Activated CD4-positive, alpha-beta T cell treated with anti-CD3 and anti-CD28 coated beads, Interleukin-2, amount 10 ng/mL, durations not matched to agents 24 days and 14 days (primary cell): ENCODE measurements at places on chromosomes 7 and 10.

- no peak for DNase-seq
Observed at GRCh38 chr7:36369171-36369570, 20.5 kb upstream of the ANLN start.

DNA sequence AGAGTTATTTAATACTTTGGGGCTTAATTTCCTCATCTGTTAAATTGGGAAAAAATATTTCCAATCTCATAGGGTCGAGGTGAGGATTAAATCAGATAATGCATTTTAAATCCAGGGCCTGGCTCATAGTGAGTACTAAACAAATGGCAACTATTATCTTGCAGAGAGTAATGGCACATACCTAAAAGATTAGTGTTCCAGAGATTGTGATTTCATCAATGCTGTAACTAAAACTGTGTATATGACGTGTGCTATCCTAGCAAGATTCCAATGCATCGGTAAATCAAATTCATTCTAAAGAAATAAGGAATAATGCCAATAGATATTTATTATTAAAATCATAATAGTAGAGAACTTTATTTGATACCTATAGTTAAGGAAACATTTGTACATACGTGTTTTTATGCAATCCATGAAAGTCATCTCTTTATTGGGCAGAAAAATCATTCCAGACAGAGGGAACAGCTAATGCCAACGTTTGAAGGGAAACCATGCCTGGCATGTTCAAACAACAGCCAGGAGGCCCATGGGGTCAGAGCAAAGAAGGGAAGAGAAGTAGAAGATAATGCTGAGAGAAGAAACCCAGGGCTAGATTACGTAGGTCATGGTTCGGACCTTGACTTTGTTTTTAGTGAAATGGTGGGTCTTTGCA is 174.8 kb upstream of the AGR3 start:
- DNase-seq = no peak

GRCh38 chr7:151786241-151786640 is 90.7 kb downstream of the PRKAG2 start:
- DNase-seq = no peak

GRCh38 chr7:36312064-36312914 is 77.4 kb upstream of the ANLN start:
- peak; percentile 67 for DNase-seq

- DNase-seq = no peak
Observed at GRCh38 chr7:53743697-53744402, 708.4 kb downstream of the POM121L12 start.

- no peak for DNase-seq
Observed at GRCh38 chr7:85916016-85916415, 727.7 kb upstream of the GRM3 start.

- no peak for DNase-seq
Observed at GRCh38 chr7:132275416-132276233, 300.6 kb downstream of the PLXNA4 start.

DNA sequence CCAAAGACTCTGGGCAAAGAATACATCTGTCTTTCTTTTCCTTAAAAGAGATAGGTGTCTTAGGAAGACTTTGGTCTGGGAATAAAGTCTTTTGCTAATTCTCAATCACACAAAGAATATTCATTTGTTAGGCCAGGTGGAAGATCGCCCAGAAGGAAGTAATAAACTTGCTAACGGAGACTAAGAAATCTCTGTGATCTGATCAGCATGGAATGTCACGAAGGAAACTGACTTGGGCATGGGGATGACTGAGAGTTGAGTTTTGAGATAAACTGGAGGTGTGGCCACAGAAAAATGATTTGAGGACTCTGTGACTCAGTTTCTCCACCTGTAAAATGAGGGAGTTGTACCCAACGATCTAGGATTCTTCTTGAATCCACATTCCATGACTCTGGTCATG is 161.1 kb upstream of the SVIL start:
- DNase-seq = no peak

- DNase-seq = no peak
Observed at GRCh38 chr10:44659320-44659719, 251.8 kb upstream of the TMEM72 start.

DNA sequence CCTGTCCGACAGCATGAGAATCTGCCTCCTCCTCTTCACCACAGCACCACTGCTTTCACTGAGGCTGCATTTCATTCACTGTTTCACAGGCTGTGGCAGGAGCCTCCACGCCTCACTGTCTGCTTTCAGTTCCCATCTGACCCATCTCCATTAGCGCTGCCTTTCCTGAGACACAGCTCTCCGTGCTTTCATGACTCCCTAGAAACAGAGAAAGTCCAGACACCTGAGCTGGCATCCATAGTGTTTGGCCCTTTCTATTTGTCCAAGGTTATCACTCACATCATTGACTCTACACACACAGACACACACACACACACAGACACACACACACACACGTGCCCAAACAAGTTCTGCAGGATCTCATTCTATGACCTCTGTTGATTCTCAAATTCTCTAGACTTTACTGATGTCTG is 5.2 kb downstream of the LGI1 start:
- DNase-seq = no peak

DNA sequence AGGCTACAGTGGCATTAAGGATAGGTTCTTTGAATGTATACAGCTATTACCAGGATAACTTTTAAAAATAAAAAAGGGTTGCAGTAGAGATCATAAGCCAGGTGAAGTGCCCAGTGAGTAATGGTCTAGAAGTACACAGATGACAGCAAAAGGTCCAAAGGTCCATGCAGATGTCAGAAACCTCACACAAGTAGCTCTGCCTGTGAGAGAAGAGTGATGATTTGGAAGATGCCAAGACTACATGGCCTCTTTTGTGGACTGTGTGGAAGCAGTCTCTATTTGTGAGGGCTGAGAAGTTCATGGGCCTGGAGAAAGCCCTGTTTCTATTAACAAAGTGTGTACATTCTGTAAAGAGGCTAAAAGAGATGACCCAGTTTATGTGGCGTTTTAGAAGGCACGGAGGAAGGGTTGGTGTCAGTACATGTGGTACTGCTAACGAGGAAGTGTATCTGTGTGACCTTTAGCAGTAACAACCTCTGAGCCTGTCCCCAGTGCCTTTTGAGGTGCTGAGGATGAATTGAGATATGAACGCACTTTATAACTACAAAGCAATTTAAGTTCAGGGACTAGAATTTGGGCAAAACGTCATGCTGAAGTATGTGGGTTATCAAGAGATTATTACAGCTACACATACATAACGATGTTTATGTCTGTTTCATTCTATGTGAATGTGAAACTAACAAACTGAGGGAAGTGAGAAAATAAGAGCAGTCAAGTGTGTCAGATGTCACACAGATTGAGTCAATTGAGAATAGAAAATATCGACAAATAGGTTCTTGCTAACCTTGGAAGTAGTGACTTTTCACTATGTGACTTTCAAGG is 7.6 kb downstream of the CYCS start:
- no peak for DNase-seq

DNA sequence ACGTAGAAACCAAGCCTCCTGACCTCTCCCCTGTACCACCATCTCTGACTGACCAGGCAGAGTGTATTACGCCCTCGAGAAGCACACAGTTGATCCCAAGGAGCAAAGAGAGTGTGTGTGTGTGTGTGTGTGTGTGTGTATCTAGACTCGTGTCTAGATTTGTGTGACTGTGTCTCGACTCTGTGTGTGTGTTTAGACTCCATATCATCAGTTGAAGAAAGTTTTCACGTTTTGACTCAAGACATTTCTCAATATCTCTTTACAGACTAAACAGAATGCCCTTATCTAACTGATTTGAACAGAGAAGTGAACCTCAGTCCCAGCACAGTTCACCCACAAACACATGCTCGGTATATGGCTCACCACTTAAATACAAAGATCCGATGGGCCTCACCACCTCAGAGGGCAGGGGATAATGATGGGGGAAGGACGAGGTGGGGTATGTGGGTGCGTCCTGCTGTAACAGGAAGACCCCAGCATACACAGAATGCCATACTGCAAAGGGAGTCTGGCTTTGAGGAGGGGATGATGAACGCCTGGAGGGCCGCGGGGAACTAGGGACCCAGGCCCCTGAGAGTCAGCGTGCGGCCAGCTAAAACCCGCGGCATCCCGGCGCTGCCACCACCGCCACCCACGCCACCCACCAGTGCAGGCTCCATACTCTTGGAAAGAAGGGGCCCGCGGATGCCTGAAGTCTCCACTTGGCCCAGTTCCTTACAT is 780 bp downstream of the ALDH18A1 start:
- no peak for DNase-seq

DNA sequence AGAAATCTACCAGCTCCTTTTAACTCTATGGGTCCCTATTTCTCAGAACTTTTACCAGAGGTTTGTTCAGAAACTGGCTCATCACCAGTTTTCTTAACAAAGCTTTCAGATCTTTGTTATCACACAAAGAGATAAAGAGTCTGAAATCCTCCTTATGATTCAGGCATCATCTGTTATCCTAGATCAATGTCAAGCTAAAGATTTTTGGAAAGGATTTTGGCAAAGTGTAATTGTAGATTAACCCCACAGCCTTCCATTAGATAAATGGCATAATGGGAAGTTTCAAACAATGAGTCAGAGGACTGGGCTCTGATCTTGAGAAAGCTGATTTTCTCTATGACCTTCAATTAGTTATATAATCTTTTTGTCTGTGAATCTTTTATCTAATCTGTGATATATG is 192.2 kb downstream of the NXPH1 start:
- DNase-seq = no peak

DNA sequence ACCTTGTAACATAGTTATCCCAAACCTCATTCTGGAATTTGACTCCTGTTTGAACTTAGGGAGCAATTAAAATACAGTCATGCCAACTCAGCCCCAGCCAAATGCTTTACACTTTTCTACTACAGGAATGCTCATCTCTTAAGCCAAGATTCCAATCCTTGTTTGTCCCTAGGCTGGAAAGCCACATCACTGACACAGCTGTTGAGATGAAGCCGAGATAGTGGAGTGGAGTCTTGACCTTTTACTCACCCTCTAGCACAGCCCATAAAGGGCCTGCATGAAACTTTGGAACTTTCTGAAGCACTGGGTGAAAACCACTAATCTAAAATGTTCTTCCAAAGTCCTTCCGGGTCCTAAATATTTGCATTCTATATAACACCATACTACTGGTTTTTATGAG is 247.3 kb downstream of the ETV1 start:
- DNase-seq = no peak

- no peak for DNase-seq
Observed at GRCh38 chr10:52216852-52217251, 97.2 kb upstream of the DKK1 start.

- peak; percentile 74 for DNase-seq
Observed at GRCh38 chr10:75019370-75019769, 92.1 kb upstream of the SAMD8 start.

DNA sequence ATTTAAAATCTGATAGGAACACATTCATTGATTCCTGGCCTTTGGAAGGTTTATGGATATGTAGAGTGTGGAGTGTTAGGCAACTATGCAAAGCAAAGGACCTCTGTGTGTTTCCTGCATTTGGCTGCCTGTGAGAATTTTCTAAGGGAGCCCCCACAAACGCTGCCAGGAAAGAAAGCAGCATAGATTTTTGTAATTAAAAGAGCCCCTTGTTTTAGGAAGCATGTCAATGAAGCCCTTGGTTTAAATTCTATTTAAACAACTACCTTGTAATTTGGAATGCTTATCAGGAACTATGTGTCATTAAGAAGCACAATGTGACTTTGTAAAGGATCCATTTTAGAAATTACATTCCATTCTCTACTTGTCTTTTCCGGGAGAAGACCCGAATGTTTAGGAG is 742.5 kb downstream of the NXPH1 start:
- DNase-seq = no peak

DNA sequence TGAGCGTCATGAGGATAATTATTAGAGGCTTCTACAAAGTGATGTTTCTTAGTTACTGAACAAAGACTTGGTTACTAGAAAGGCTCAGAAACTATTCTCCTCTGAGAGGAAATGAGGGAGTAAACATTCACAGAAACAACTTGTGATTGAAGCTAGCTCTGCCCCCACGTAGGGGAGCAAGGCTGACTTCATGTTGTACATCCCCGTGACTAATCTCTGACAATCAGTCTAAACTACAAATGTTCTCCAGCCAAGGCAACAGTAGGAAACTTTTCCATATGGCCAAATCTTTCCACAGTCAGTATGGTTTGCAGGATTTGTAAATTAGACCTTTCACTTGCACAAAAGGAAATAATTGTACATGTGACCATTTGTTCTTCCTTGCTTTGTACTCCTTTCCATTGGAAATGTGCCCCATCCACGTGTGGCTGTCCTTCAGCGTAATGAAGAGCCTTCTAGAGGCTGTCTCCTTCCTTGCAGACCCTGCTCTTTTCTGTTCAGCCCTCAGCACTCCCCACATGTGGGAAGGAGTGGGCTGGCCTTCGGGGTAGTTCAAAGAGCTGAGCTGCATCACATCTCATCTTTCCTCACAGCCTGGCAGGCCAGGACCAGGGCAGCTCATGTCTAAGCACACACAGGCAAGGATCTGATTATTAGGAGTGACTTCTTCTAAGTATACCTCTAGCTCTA is 93.5 kb downstream of the PCGF5 start:
- DNase-seq = no peak

GRCh38 chr10:122551450-122551849 is 9.1 kb upstream of the DMBT1 start:
- no peak for DNase-seq

DNA sequence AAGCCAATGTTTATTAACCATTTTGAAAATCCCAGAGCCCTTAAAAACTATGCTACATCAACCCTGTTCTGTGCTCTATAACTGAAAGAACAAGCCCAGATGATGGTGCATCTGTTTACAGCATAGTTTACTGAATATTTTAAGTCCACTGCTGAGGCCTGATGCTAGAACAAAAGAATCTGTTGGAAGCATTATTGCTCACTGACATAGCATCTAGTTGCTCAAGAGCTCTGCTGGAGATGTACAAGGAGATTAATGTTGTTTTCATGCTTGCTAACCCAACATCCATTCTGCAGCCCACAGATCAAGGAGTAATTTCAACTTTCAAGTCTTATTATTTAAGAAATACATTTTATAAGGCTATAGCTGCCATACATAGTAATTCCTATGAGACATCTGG is 181.3 kb upstream of the FEZF1 start:
- no peak for DNase-seq

GRCh38 chr10:86611386-86611785 is 43.0 kb upstream of the OPN4 start:
- no peak for DNase-seq

GRCh38 chr10:102230861-102231356 is 4.8 kb downstream of the ELOVL3 start:
- DNase-seq = peak; percentile 87

GRCh38 chr7:44853391-44853790 is 5.5 kb upstream of the H2AZ2 start:
- peak; percentile 70 for DNase-seq

DNA sequence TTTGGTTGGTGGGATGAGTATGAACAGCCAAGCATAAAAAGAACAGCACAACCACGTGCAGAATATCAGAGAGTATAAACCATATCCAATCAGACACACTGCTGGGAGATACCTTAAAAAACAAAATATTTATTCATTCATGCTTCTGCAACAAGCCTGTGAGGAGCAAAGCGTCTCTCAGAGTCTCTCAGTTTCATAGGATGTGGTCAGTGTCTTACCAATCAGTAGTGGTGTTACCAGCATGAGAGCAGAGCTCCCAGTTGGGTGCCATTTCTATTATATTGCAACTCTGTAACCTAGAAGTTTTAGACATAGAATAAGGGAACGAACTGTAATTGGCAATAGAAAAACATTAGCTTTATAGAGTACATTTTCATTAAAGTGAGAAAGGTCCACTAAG is 445.9 kb upstream of the LRRN3 start:
- no peak for DNase-seq

GRCh38 chr7:6636741-6637543 is at the start of gene ZNF316:
TSS of gene ZNF316 (plus strand) at chr7:6637318. CDS start at chr7:6642410, 5,092 bp downstream.
- peak; percentile 93 for DNase-seq
